ENCODE measurements at places on chromosomes 12 and 14. TPM values are rescaled to one million over a fixed set of nuclear protein-coding genes. Genes with fewer than 3 reads are reported as not detected.
A peak's percentile ranks its signal among the peaks of the same experiment; 100 is the strongest.

DNA sequence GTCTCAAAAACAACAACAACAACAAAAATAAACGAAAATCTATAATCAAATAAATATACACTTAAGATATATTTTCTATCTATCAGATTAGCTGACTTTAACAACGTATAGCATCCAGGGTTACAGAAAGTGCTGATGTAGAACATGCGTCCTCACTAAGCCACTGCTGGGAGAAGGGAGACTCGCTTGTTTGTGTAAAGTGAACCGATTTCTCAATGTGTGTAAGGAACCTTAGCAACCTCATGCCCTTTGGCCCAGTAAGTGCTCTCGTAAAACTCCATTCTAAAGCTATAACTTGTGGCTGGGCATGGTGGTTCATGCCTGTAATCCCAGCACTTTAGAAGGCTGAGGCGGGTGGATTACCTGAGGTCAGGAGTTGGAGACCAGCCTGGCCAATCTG, 23.8 kb downstream of the NFKBIA start:
- H3K27ac ChIP-seq = no peak overlapping the region
- no peaks in the 10 kb centered on the region for H3K36me3 ChIP-seq
- no peak overlapping the region for H3K4me3 ChIP-seq
- H3K4me1 ChIP-seq = peaks cover 2% of the 10 kb centered on the region

GRCh38 chr14:74867673-74868072, 8.3 kb downstream of the PROX2 start:
- no peaks in the 10 kb centered on the region for H3K36me3 ChIP-seq
- H3K27ac ChIP-seq = peak overlapping the region; percentile 14
- H3K27me3 ChIP-seq = no peaks in the 10 kb centered on the region
- peak overlapping the region; percentile 3 for H3K4me3 ChIP-seq

DNA sequence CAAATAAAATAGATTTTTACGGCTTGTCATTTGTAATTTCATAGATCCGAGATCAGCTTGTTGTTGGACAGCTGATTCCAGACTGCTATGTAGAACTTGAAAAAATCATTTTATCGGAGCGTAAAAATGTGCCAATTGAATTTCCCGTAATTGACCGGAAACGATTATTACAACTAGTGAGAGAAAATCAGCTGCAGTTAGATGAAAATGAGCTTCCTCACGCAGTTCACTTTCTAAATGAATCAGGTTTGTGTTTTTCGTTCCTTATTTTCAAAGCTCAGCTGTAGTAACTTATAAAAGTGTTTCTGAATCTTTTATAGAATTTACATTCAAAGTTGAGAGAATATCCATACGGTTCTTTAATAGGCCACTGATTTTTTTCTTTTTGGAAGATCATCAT, 89.1 kb downstream of the LRRK2 start:
- H3K4me1 ChIP-seq = no peaks in the 10 kb centered on the region
- H3K4me3 ChIP-seq = no peak overlapping the region
- H3K36me3 ChIP-seq = no peaks in the 10 kb centered on the region
- H3K27ac ChIP-seq = no peak overlapping the region
- no peak for DNase-seq
- H3K27me3 ChIP-seq = no peaks in the 10 kb centered on the region

- DNase-seq = no peak
- H3K36me3 ChIP-seq = no peaks in the 10 kb centered on the region
- no peak overlapping the region for H3K4me3 ChIP-seq
- H3K27ac ChIP-seq = no peak overlapping the region
- H3K4me1 ChIP-seq = no peaks in the 10 kb centered on the region
Measured at GRCh38 chr14:33680873-33681272, 270.0 kb downstream of the EGLN3 start.

GRCh38 chr12:2977776-2978175, 18.6 kb downstream of the TEAD4 start:
- no peak overlapping the region for H3K4me3 ChIP-seq
- H3K36me3 ChIP-seq = no peaks in the 10 kb centered on the region
- H3K4me1 ChIP-seq = no peaks in the 10 kb centered on the region
- no peak overlapping the region for H3K27ac ChIP-seq
- H3K27me3 ChIP-seq = peaks cover 2% of the 10 kb centered on the region
- no peak for DNase-seq

DNA sequence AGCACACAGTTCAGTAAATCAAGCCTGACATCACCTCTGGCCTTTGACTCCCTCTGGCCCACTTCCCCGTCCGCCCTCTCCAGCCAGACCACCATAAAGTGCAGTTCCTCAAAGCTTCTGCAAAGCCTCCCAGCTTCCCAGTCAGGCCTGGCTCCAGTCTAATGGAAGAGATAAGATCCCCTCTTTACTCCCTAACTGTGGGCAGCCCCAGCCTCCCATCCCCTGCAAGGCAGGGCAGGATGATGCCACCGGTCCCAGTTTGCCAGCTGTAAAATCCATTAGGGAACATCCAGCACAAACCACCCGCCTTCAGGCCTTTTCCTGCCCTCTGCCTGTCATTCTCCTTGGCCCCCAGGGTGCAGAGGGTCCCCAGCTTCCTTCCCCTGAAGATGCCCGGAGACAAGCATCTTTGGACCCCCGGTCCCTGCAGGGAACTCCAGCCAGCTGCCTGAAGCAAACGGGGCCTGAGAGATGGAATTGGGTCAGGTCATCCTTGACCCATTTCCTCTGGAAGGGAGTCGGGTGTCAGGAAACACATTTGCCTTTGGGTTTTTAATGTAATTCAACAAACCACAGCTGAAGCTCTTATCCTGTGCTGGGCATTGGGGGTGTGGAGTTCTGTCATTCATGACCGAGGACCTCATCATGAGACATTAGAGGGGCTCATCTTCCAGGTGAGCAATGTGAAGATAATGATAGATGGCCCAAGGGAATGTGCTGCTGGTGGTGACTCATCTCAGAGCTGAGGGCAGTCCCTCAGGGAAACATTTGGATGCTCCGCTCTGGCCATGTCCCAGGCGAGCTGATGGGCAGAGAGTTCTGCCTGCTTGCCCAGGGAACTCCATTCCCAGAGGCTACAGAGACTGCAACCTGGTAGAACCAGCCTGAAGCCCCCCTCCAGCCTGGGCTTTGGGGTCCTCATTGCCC, 93.8 kb upstream of the CLMN start:
- H3K4me1 ChIP-seq = no peaks in the 10 kb centered on the region
- H3K36me3 ChIP-seq = peaks cover 10% of the 10 kb centered on the region
- no peak overlapping the region for H3K4me3 ChIP-seq
- no peak overlapping the region for H3K27ac ChIP-seq
- no peaks in the 10 kb centered on the region for H3K27me3 ChIP-seq
- DNase-seq = no peak

Gene HNRNPC
- total RNA-seq = 1,155 TPM

Gene SLC5A8
- total RNA-seq = not detected

Gene CIDEB
- 11.1 TPM for total RNA-seq

Gene PLEKHD1
- 0.05 TPM for total RNA-seq

Data from activated CD4-positive, alpha-beta T cell treated with anti-CD3 and anti-CD28 coated beads for 36 hours (primary cell).